Stimulated activated CD8-positive, alpha-beta memory T cell treated with anti-CD3 and anti-CD28 coated beads, Interleukin-2, amount 100 ng/mL, for 1 hour (primary cell): ENCODE measurements at places on chromosomes 6 and 20.

DNA sequence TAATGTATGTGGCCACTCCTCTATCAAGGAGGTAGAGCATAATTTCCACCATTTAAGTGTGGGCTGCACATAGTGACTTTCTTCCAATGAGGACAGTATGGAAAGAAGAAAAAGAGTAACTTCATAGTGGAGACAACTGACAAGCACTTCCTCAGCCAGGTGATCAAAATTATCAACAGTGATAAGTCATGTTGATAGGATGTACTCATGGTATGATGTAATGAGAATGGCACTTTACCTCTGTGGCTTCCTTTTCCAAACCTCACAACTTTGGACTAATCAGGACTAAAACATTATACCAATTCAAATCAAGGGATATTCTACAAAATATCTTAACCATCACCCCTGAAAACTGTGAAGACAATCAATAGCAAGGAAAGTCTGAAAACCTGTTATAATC lies 302.3 kb upstream of the CITED2 start:
- no peak for DNase-seq

- no peak for DNase-seq
Measured at GRCh38 chr20:46546298-46546697, 4.2 kb downstream of the OCSTAMP start.

DNA sequence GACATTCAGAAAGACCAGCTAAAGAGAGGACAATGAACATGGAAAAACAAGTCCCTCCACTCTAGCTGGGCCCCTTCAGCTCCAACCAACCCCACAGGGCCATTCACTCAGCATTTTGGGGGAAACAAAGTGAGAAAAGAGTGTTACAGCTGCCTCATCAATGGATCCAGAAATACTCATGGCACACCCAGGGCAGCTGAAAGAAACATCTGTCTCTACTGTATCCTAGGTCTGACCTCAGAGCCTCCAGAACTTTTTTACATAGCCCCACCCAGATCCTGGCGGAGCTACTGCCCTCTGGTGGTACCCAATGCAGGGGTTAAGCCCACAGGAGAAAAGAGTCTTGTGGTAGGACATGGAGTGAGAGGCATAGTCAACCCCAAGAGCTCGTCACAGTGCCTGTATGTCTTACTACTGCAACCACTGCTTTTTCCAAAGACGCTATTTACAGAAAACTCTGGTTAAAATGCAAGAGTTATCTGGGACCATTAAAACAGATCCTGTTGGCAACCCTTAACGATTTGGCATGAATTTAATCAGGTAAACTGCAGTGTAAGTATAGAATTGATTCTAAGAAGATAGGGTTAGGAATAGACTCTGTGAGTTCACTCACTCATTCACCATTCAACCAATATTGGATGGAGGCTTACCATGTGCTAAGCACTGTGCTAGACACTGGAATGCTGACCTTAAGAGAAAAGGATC lies 37.4 kb upstream of the FAM83C start:
- no peak for DNase-seq

DNA sequence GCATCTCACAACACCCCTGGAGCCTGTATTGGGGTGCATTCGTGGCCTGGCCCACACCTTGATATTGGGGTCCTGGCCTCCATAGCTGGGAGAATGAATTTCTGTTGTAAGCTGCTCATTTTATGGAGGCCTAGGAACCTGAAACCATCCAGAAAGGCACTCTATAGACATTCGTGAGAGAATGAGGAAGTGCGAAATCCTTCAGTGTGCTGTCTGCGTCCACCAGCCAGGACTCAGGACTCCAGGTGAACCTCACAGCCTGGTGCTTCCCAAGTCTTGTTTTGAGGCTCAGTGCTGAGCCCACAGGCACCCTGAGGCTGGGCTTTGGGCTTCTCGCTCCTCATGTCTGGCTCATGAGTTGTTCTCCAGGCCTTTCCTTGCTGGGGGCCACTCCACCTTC lies 11.9 kb upstream of the RBBP8NL start:
- no peak for DNase-seq

DNA sequence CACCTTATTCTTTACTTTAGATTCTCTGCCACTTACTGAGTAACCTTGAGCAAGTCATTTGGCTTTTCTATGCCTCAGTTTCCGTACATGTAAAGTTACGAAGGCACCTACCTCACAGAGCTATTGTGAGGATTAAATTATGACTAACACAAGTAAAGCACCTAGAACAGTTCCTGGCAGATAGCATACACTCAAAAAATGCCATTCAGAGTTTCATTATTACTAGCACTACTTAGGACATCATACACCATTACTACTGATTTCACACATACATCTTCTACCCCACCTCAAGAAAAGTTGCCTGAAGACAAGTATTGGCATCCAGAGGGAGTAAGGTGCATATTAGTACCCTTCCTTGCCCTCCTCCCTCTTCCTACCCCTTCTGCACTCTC lies 107.8 kb downstream of the OGFRL1 start:
- DNase-seq: no peak

GRCh38 chr6:89630488-89630887 lies 8.1 kb downstream of the LYRM2 start:
- no peak for DNase-seq

DNA sequence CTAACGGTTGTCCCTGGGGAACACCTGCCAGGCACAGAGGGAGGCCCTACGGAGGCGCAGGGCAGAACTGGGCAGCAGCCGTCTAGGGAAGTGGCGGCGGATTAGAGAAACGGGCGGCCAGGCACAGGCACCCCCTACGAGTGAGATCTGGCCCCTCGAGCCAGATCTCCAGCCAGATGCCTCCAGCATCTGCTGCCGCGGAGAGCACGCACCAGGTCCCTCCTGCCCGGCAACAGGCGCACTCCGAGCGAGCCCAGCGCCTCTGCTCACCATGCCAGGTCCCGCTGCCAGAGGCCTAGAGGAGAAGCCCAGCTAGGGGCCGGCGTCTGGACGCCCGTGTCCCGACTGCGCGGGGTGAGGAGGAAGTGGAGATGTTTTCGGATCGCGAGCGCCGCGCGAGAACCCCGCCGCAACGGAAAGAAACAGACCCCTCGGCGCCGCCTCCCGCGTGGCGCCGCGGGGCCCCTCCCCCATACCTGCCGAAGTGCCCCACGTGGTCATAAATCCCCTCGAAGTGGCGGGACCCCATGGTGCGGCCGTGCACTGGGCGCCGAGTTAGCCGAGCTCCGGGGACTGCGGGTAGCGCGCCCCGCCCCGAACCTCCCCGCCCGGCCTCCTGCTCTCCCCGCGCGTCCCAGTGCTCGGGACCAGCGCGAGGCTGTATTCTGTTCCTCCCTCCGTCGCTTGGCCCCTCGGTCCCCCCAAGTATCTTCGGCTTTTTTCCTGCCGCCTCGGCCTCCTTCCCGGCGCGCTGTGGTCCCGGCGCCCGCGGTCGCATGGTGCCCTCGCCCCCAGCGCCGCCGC lies at the start of gene SLC22A16:
Gene SLC22A16, minus strand, starts transcription at position 568 of the 804 bp plus-strand sequence. Its CDS starts 39 bp downstream, at position 529.
- no peak for DNase-seq

- no peak for DNase-seq
Measured at GRCh38 chr6:156943166-156943565, 166.0 kb downstream of the ARID1B start.

GRCh38 chr20:3262566-3262965 lies 23.6 kb upstream of the SLC4A11 start:
- no peak for DNase-seq

DNA sequence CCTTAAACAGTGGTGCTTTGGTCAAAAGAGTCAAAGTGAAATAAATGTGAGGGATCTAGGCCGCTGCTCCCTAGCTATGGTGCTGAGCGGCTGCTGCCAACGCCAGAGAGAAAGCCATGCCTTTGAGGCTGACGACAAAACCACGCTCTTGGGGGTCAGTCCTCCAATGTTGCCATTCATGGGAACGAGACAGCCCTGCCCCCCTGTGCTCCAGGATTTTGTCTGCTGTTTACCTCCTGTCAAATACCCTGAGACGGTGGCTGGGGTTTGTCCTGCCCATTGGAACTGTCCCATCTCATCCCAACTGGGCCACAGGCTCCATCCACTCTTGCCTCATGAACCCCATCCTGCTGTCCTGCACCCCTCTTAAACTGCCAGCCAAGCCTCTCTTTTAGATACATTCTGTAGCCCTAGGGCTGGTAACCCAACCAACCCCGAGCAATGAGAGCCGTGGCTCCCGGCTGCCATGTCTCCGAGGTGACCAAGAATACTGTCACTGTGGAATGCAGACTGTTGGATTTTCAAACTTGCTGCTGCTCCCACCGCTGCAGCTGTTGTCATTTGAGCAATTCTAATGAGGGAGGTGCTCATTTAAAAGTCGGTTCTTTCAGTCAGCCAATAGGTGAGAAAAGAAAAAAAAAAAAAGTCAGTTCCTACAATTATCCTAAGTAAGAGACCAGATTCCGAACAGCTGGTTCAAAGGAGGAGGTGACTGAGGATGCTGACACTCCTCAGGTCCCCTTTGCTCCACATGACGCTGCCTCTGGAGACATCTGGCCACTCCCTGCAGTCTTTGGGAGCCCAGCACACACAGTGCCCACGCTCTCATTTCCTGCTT lies 73.1 kb upstream of the QKI start:
- no peak for DNase-seq

- DNase-seq: no peak
Measured at GRCh38 chr6:93209358-93209757, 210.0 kb downstream of the EPHA7 start.

GRCh38 chr6:89145956-89146717 lies at the start of gene PM20D2:
PM20D2 (plus strand) TSS chr6:89146055; CDS start chr6:89146145, 90 bp downstream.
- peak; percentile 44 for DNase-seq

- no peak for DNase-seq
Measured at GRCh38 chr20:64149141-64149540, 15.1 kb upstream of the MYT1 start.

DNA sequence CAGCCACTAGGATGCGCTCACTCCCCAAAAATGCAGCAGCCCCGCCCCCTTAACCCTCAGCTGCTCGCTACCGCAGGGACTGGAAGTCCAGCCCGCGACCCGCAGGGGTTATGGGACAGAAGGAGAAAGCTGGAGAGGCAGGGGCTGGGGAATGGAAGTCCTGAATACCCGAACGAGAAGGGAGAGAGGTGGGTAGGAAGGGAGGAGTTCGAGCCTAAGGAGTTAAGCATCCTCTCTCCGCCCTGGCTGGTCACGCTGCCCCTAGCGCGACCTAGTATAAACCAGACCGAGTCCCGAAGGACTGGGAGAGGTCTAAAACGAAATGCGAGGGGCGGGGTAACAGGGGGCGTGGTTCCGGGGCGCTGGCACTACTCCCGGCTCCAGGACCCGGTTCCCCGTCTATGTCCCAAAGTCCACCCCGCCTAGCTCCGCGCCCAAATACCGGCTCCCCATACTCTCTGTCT lies 448 bp upstream of the DDAH2 start:
- DNase-seq: peak; percentile 64

GRCh38 chr6:292506-293192 lies 362 bp downstream of the DUSP22 start:
- peak; percentile 69 for DNase-seq

GRCh38 chr6:41850861-41851260 lies 44.3 kb downstream of the USP49 start:
- no peak for DNase-seq

GRCh38 chr6:160198606-160199211 lies 59.9 kb downstream of the SLC22A2 start:
- DNase-seq: no peak

GRCh38 chr6:90149280-90149679 lies 147.4 kb downstream of the BACH2 start:
- no peak for DNase-seq

GRCh38 chr20:50110141-50111047 lies 2.6 kb downstream of the UBE2V1 start:
- no peak for DNase-seq

- no peak for DNase-seq
Measured at GRCh38 chr20:25461786-25462545, 54.5 kb downstream of the GINS1 start.

DNA sequence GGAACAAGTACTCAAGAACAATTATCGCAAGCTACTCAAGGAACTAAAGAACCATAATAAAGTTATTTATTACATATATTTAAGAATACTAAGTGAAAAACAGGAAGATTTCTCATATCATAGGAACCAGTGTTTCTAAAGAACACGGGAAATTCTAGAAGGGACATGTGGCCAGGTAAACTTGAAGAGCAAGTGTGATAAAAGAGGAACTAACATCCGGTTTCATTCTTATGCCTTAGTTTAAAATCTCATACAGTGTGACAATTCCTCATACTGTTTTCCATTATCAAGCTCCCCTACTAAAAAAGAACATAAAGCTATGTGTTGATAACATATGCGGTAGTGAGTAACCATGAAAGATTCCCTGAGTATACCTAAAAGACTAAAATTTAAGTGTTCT lies 163.5 kb upstream of the SHLD1 start:
- no peak for DNase-seq

DNA sequence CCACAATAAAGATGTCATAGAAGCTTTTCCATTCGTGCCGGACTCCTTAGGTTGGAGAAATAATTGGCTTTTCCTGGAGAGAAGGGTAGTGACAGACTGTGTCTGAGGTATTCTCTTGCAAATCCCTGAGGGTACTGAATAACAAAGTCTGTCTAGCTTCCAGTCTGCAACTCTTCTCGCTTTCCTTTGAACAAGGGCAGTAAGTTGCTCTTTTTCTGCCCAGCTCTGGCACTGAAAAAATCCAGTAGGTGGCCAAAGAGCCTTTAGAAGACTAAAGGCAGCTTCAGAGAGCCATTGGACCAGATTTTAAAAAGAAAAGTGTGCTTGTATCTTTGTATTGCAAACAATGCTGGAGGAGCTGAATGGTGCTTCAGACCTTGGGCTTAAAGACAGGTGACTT lies 20.7 kb upstream of the RREB1 start:
- DNase-seq: no peak

DNA sequence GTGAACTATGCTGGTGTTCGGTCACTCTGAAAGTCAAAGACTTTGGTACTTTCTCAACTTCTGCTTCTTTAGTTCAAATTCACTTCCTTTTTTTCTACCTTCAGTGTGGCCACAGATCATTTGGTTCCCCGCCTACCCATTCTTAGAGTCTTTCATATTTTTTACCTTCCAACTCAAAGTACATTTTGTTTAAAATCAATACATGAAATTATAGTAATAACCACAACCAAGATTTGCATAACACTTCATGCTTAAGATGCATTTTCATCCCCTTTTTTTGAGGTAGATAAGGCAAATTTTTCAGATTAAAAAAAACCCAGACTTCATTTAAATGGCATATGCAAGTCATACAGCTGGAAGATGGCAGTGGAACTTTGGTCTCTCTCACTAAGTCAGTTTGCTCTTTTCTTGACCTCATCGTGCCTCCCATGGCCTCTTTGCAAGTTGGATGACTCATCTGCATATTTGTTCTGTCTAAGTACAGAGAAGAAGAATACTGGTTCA lies 11.9 kb upstream of the CNR1 start:
- no peak for DNase-seq

GRCh38 chr20:54168961-54169862 lies 4.6 kb downstream of the CYP24A1 start:
- no peak for DNase-seq

GRCh38 chr6:115495184-115495583 lies 565.5 kb downstream of the FRK start:
- DNase-seq: no peak
